ENCODE measurements at places on chromosomes 2 and 18.

DNA sequence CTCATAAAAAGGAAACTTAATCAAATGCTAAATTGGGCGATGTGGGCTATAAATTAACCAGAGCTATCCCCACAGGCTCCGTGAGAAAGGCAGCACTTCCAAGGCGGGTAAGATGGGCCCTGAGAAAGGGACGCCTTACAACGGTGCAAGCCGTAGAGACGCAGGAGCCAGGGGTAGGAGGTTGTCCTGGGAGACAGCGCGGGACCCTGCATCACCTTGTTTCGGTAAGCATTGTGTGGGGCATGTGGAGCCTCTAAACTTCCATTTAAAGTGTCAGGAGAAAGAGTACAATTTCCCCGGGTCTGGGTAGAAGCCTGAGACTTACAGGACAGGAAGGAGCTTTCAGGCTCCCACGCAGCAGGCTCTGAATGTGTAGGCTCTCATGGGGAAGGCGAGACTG lies 1.2 kb upstream of the PER2 start:
- no peak for DNase-seq

DNA sequence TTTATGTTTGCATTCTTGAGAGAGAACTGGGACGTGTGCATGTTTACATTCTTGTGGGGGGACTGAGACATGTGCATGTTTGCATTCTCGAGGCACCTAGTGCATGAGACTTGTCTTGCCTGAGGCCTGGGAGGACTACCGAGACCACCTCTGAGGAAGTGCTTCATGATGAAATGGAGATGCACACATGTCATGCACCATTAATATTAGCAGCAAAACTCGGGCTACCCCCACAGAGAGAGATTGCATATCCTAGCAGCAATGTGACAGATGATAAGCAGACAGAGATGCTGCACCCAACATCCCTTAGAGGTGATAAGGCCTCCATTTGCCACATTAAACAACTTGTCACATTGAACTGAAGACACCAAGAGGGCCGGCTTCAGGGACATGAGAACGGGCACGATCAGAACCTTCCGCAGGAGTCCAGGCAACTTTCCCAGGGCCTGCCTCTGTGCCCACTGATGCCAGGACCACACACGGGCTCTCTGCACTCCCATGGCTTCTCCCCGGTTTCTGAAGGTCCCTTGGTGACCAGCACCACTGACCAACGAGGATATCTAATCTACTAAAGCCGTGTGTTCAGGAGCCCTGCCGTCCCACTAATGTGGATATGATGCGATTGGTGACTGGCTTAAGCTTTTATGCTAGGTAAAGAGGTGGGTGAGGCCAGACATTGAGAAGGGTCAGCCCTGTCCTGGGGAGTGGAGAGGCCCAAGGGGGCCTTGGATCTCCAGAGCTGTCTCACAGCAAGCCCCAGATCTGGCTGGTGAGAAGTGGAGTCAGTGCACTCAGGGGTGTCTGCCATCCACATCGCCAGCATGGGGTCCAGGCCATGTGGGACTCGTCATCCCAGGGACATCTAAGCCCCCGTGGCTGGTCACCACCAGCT lies 208.3 kb downstream of the NDUFA10 start:
- DNase-seq = no peak

DNA sequence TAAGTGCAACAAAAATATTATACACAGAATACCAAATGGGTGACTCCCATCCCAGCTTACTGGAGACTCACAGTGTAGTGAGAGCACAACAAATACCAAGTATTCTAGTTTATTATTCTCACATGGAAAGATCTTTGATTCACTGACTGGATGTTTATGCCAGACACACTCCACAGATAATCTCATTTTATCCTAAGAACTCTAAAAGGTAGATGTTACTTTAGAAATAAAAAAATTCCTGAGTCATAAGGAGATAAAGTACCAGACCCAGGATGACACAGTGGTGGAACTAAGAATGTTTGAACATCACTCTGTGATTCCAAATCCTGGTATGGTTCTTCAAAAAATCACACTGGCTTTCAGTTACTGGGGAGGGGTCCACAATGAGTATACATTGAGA lies 136.2 kb downstream of the CDH2 start:
- no peak for DNase-seq

GRCh38 chr2:133506996-133507395 lies 61.3 kb downstream of the NCKAP5 start:
- no peak for DNase-seq

- DNase-seq = no peak
Observed at GRCh38 chr2:240785424-240786335, 34.3 kb downstream of the KIF1A start.

GRCh38 chr2:231709636-231709980 lies 1.3 kb downstream of the PTMA start:
- no peak for DNase-seq

- no peak for DNase-seq
Observed at GRCh38 chr18:50826027-50826426, 6.2 kb upstream of the MRO start.

- DNase-seq = no peak
Observed at GRCh38 chr18:56562479-56562878, 75.9 kb downstream of the TXNL1 start.

- DNase-seq = no peak
Observed at GRCh38 chr2:180202467-180202951, 195.4 kb upstream of the CWC22 start.

- no peak for DNase-seq
Observed at GRCh38 chr2:71535526-71535925, 82.2 kb downstream of the DYSF start.

DNA sequence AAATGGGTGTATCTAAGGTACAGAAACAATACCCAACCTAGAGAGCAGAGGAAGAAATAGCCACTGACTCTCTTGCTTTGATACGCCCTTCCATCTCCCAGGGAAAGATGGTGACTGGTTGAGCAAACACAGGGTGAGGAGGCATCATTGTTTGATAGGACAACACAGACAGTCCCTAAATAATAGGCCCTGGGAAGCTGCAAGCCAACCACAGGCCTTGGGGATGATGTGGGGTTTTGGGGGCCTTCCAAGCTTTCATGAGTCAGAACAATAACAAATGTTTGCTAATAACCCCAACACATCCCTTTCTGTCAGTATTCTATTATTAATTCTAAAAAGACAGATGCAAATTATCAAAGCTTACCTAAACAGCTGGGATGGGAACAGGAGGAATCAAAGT lies 9.8 kb downstream of the LGALSL start:
- no peak for DNase-seq

- DNase-seq = no peak
Observed at GRCh38 chr2:120995656-120996190, 260.1 kb downstream of the GLI2 start.

GRCh38 chr2:190408538-190409271 lies 550 bp downstream of the MFSD6 start:
- DNase-seq = peak; percentile 73

- DNase-seq = no peak
Observed at GRCh38 chr2:70118798-70119454, 31.6 kb downstream of the PCBP1 start.

GRCh38 chr2:217429981-217430500 lies 570.2 kb upstream of the TNP1 start:
- DNase-seq = no peak

DNA sequence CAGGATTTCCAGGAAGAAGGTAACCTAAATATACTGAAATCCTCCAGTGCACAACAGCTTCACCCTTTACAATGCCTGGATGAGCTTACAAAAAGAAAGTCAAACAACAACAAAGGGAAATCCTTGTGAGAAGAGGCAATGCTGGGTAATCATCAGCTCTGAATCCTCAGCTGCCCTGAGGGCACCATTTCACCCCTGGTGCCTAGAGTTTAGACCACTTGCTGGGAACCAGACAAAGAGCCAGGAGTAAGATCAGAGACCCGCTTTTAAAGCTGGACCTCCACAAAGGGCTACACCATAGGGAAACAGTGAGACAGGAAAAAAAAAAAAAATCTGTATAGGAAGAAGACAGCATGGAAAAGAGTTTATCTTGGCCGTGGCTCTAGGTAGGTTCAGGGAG lies 97.0 kb downstream of the FOXI3 start:
- no peak for DNase-seq

DNA sequence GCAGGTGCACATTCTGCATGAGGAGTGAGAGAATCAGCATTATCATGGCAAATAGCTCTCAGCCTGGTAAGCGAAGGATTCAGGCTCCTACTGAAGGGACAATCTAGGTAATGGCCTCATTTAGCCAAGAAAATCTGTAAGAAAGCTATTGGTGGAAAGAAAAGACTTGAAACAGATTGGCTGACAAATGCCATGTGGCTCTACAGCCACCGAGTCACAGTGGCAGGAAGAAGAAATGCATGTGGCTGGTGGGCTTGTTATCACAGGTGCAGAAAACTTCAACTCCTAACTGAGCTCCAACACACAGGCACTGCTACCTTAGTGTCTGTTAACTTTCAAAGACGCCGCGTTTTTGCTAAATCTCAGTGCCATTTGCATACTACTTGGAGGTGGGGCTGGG lies 60.6 kb upstream of the REV1 start:
- no peak for DNase-seq

DNA sequence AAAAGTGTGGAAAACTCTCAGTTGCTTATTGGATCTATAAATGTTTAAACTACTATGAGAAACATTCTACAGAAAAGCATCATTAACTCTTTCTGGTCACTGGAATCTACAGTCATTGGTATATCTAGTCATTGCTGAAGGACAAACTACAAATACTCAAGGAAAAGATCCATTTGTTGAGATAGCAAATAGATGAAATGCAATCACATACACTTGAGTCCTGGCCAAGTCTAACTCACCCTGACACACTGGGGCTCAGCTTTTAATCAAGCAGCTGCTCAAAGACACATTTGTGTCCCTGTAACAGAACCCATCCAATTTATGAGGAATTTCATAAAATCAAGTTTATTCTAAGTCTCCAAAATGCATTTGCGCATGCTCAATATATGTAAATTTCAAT lies 68.7 kb downstream of the CDH2 start:
- no peak for DNase-seq

GRCh38 chr2:16745466-16745865 lies 79.8 kb upstream of the CYRIA start:
- DNase-seq = no peak

DNA sequence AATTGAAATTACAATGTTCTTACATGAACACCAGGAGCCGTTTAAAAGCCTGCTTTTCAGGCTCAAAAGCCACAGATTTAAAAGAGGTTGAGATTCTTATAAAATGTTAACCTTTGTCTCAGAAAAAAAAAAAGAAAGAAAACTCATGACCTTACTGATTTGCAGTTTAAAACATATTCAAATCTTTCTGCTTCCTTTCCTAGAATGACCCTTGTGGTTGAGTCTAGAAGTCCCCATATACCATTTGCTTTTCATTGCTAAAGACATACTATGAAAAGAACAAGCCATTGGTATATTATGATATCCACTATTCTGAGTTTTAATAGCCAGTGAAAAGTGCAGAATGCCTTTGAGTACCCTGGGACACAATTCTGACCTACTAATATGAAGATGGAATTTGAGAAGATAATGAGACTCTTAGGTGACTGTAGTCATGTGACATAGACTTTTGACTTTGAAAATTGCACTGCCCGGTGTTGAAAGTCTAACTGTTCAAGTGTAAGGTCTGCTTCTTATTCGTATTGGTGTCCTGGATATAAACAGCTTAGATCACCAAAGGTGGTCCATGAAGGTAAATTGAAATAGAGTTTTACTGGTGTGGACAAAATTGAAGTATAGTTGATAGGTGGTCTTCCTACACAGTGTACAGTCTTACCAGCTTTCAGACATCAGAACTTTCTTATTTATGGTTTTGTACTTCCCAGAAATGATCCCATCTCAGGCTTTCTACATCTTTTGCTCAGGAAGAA lies 117.0 kb downstream of the DOCK10 start:
- DNase-seq = no peak

DNA sequence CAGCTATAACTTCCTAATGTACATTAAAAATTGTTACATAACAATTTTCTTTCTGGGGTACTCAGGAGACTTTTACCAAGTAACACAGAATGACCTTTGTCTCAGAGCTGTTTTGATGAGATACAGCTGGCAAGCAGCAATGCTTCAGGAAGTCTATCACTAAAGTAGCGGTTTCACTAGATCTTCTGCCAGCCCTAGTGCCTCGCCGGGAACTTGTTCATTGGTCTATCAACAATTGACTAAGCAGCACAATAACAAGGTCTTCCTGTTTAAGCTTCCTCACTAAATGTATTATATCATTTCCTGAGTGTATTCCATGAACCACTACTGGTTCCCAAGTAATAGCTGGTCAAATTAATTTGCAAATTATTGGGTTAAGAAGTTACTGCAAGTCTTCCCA lies 69.2 kb downstream of the TRIP12 start:
- DNase-seq = peak; percentile 18

- DNase-seq = peak; percentile 57
Observed at GRCh38 chr2:63424329-63425078, 163.8 kb downstream of the WDPCP start.

DNA sequence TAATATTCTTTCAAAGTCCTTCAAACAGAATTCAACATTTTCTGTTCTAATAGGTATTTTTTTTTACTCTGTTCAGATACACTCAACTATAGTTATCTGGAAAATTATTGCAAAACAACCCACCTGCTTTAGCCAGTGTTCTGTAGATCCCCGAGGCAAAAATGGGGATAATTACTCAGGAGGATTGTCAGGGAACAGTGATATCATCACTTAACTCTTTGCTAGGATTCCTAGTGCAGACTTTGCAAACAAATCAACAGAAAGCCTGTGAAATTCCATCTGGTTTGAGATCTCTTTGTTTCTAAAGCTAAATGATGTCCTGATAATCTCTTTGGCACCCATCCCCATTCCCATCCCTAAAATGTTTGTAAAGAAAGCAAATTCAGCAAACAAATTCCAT lies 413.6 kb upstream of the MEIS1 start:
- DNase-seq = no peak

GRCh38 chr2:38405917-38406596 lies 29.0 kb upstream of the ATL2 start:
- DNase-seq = no peak

GRCh38 chr18:11948852-11949523 lies 32.3 kb upstream of the IMPA2 start:
- DNase-seq = no peak

All from GM10248 (cell line).